ENCODE measurements at places on chromosomes 2 and 18.
A peak's percentile ranks its signal among the peaks of the same experiment; 100 is the strongest.

- no peak for DNase-seq
These were observed 73.1 kb downstream of the MYCN start for GRCh38 chr2:16013359-16013911.

- DNase-seq, result peak; percentile 16
These were observed 7.1 kb downstream of the COX7A2L start for GRCh38 chr2:42353792-42354429.

- DNase-seq, result no peak
These were observed 681 bp upstream of the PTPN18 start for GRCh38 chr2:130355172-130355577.

DNA sequence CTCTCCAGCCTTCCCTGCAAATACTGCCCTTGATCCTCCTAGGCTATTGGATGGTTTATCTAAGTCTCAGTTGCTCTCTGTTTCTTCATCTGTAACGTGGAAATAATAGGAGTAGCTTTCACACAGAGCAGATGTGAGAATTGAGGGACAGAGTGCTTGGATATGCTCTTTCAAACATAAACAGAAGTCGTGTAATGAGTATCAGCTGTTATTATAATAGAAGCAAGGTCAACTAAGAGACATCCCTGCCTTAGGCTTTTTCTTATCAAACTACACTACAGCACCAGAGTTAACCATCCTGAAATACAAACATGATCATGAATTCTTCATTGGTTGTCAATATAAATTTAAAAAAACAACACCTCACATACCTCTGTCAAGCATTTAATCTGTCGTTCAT lies 138.2 kb downstream of the DOK6 start:
- no peak for DNase-seq

DNA sequence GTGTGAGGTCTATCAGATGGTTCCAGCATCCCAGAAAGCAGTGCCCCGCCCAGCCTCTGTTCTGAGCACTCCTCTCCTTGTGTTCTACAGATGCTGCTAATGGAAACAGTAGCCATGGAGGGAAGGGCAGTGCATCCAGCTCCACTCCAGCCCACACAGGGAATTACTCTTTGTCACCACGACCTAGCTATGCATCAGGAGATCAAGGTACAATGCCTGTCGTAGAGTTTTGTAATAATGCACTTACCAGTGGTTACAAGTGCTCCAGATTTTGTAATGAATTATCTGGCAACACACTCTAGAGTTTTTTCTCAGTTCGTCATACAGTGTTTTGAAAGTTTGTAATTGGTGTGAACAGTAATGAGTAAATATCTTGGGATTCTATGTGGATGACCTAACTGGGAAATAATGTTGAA lies 161.1 kb downstream of the ESCO1 start:
- no peak for DNase-seq

- no peak for DNase-seq
These were observed 18.1 kb upstream of the SPP2 start for GRCh38 chr2:234032279-234032856.

- DNase-seq, result no peak
These were observed 28.2 kb upstream of the BIN1 start for GRCh38 chr2:127134833-127135830.

GRCh38 chr2:113851640-113852039 lies 38.2 kb upstream of the ACTR3 start:
- DNase-seq, result no peak

DNA sequence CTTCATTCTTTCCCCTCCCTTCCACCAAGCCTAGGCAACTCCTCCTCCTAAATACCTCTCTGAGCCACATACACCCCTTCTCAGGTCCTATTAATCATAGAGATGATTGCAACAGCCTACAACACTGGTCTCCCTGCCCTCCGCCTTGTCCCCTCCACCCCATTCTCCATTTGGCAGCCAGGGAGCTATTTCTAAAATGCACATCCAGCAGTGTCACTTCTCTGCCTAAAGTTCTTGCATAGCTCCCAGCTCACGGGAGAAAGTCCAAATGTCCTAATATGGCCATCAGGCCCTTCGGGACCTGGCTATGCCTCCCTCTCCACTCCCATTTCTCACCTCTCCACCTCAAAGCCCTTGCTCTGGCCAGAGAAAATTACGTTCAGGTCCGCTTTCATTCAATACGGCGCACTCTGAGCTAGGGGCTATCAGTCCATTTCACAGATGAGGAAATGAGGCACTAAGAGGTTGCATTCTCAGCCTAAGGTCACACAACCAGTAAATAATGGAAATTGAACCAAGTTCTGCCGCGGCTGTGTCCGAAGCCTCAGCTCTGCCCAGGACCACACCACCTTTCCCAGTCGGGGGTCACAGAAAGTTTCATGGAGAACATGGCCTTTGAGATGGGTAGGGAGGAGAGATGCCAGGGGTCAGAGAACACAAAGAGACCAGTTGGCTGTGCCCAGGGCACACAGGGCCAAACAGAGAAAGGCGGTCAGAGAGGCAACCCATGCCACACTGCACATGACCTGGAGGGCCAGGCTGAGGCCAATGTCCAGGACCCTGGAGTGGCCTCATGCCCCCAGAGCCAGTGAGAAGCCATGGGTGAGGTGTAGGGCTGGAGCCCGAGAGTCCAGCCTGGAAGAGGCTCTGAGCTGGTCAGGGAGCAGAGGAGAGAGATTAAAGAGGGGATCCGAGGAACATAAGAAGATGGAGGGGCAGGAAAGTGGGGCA lies 72.8 kb downstream of the TNS1 start:
- no peak for DNase-seq

- DNase-seq, result no peak
These were observed 51.4 kb downstream of the FAM178B start for GRCh38 chr2:96934831-96935540.

DNA sequence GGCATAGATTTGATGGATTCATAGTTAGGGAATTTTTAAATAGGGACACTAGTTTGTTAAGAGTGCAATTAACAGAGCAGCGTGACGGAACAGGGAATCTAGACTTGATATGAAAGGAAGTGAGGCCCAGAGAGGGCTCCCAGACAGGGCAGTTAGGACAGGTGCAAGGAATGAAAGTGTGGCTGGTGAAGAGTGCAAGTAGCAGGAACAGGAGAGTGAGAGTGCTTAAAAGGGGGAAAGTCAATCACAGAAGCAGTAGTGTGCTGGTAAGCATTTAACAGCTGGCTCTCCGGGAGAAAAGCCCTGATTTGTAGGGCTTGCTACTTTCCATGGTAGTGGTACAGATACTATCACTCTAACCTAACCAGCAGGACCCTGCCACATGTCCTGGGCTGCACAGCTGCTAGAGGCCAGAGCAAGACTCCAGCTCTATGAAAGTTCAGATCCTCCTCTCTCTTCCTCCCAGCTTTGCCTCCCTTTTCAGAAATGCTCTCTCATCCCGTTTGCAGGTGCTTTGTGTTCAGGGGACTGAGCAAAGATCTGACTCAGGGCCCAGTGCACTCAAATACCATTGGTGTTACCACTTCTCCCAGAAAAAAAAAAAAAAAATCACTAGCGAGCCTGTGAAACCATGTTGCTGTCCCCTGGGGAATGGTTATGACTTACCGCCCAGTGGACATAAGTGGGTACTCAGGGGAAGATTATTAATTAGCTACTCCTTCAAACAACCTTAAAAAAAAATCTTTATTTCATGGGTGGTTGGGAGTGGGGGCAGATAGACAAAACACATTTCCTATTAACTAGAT lies 18.1 kb upstream of the GCFC2 start:
- DNase-seq, result no peak

DNA sequence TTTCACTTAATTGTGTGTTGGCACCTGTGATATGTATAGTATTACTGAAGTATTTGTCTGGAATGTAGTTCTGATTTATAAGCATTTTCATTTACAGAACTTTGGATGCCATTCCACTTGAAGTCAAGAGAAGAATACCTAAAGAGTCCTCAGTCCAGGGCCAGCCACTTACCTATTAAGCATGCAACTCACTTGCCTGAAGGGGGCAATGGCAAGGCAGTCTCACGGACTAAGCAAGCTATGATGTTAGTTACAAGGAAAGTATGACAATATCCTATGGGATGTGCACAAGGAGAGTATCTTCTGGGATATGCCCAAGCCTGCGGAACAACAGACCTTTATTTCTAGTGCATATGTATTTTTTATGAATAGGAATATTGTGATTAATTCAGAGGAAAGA lies 369.4 kb upstream of the GCFC2 start:
- peak; percentile 46 for DNase-seq

DNA sequence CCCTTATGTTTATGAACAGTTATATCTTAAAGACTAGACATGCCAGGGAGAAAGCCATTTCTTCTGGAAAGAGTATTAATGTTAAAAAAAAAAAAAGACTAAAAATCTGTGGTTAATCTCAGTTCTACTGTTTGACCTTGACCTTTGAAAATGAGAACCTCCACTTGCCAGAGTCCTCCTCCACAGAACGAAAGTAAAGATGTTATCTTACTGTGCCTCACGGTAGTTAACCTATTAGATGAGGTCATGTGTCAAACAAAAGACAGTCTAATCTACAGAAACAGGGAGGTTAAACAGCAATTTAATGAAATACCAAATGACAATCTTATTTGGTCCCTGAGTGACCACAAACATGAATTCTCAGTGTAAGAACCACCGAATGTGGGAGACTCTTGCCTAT lies 51.2 kb downstream of the SLC14A2 start:
- DNase-seq, result no peak

GRCh38 chr2:215571689-215572088 lies 135.8 kb upstream of the FN1 start:
- no peak for DNase-seq

- no peak for DNase-seq
These were observed 225.1 kb downstream of the CMPK2 start for GRCh38 chr2:6640621-6641015.

DNA sequence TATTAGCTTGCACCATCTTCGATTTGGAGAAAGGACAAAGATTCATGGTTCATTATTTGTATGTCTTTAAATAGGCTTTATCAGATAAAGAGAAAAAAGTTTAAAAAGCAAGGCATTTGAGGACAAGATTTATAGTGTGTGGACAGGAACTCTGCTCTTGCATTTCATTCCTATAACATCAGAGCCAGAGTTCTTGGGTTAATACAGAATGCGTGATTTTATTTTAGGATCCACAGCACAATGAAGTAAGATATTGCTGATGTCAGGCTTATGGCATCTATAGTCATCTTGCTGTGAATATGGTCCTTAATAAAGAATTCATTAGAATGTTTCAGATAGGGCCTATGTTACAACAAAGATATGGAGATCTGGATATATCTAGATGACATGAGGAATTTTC lies 19.7 kb downstream of the RASGRP3 start:
- no peak for DNase-seq

- no peak for DNase-seq
These were observed 52.1 kb upstream of the CTIF start for GRCh38 chr18:48486754-48487153.

DNA sequence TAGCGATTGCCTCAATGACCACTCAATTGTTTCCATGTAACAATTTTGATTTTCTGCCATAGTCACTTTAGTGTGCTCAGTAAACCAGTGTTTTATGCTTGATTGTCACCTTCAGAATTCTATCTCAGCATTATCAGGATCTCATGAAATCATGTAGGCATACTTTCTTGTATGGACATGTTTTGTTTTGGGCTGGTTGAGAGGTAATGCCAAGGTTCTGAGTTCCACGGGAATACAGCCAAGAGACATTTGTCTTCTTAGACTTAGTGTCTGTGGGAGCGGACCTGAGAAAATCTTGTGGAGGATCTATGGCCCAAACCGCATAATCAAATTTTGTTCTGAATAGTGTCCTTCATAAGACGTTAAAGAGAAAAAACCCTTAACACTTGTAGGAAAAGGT lies 10.2 kb downstream of the MSTN start:
- DNase-seq, result no peak

GRCh38 chr2:86221066-86221684 lies 21.9 kb downstream of the MRPL35 start:
- peak; percentile 70 for DNase-seq

GRCh38 chr2:224556381-224556780 lies 28.8 kb downstream of the CUL3 start:
- no peak for DNase-seq

GRCh38 chr2:108986916-108987510 lies 2.0 kb downstream of the EDAR start:
- no peak for DNase-seq

DNA sequence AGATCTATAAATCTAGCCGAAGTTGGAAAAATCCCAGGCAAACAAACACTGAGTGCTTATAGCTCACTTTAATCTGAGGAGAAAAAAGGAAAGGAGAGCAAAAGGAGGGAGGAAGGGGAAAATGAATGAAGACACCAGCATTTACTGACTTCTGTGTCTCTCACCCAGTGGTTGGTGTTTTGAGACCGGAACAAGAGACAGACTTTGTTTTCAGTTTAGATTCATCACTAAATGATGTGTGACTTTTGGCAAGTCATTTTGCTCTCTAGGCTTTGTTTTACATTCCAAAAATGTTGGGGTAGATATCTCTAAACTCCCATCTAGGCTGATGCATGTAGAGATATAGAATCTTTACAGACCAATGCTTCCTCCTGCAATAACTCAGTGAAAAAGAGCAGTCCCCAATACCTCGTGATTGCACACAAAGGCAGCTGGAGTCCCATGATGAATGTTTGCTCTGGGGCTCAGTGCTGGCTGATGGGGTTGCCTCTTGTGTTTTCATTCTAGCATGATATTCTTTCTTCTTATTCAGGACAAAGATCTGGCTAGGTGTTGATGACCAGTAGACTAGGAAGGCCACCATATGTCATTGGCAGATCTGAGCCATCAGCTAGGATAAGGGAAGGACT lies 51.4 kb downstream of the TRIB2 start:
- no peak for DNase-seq

DNA sequence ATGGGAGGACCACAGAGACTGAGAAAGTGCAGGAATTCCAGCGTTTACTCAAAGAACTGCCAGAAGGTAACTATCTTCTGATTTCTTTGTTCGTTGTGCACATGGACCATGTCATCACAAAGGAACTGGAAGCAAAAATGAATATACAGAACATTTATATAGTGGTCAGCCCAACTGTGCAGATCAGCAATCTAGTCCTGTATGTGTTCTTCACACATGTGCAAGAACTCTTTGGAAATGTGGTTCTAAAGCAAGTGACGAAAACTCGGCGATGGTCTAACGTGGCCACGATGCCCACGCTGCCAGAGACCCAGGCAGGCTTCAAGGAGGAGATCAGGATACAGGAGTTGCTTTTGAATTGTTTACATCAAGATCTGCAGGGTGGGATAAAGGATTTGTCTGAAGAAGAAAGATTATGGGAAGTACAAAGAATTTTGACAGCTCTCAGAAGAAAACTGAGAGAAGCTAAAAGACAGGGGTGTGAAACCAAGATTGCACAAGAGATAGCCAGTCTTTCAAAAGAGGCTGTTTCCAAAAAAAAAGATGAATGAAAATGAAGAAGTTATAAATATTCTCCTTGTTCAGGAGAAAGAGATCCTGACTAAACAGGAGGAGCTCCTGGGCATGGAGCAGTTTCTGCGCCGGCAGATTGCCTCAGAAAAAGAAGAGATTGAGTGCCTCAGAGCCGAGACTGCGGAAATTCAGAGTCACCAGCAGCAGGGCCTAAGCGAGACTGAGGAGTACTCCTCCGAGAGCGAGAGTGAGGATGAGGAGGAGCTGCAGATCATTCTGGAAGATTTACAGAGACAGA lies 8.3 kb upstream of the CHST10 start:
- no peak for DNase-seq

DNA sequence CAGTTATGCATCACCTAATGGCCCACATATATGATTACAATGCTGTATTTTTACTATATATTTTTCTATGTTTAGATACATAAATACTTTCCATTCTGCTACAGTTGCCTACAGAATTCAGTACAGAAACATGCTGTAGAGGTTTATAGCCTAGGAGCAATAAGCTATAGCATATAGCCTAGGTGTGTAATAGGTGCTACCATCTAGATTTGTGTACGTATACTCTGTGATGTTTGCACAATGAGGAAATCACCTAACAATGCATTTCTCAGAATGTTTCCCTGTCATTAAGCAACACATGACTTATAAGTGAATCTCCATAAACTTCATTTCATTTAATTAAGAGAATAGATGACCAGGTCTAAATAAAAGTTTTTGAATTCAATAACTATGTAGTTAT lies 43.5 kb downstream of the SLC38A11 start:
- DNase-seq, result no peak

All from mesendoderm (in vitro differentiated cells).